ENCODE measurements at places on chromosomes 5 and 9.

DNA sequence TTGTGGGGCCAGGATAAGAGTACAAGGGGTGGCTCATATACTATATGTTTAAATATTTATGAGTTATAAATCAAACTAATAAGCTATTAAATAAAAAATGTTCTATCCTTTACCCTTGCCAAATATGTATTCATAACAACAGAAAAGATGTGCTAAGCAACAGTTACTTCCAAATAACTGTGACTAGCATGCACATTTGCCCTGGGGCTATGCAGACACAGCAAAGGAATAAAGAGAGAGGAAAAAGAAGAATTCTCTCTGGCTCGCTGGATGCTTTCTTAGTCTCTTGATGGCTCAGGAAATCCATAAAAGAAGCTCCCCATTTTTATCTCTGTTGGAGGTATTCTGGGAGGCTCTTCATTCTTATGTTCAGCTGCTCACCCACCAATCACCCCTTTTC, 182.4 kb upstream of the ATP10B start:
- DNase-seq = no peak

DNA sequence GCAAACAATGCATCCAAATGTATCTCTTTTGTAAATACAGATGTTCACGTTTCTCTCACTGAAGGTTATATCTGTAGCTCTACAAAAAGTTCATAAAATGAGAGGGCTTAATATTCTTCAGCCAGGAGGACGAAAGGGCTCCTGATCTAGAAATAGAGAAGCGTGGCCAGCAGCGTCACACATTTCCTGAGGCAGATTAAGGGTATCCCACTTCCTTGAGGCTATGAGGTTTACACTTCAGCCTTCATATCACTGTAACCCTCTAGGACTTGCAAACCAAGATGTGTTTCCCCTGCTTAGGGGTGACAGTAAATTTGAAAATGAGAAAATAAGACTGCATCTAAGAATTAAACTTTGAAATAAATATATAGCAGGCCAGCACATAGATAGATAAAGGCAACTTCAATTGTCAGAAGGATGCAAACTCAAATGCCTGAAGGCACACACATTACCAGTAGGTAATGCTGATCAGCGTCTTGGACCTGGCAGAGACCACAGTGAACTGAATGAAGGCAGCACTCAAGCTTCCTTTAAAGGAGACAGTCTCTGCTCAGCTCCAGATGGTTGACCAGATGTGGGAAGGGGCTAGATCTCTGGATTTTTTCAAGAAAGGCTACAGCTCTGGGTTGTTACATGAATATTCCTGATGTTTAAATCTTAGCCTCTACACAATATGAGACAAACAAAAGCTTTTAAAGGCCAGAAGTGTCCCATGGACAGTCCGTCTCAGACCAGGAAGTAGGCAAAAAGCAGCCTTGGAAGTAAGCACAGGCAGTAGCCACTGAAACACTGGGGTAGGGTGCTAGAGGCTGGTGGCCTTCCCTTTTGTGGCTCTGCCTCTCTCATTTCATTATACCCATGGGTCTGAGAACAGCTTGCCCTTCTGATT, 197.7 kb downstream of the MCTP1 start:
- DNase-seq = no peak

- no peak for DNase-seq
Measured at GRCh38 chr5:3019045-3019444, 267.6 kb upstream of the IRX2 start.

- DNase-seq = no peak
Measured at GRCh38 chr9:113530022-113530635, 66.6 kb downstream of the RGS3 start.

GRCh38 chr9:120016231-120016630, 563.7 kb downstream of the CDK5RAP2 start:
- no peak for DNase-seq

DNA sequence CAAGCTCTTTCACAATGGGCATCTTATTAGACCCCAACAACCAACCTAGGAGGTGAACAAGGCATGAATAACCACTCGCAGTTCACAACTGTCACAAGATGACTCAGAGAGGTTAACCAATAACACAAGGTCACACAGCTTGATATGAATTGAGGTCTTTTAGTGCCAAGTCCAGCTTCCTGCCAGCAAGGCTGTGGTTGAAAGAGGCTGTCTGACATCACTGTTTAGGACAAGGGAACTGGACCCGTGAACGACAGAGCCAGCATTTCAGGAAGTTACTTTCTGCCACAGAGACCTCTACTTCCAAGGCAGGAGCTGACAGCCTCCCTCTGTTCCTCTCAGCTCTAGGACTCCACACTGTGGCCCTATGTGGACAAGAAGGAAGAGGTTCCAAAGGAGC, 53.4 kb upstream of the ALDH1B1 start:
- no peak for DNase-seq

DNA sequence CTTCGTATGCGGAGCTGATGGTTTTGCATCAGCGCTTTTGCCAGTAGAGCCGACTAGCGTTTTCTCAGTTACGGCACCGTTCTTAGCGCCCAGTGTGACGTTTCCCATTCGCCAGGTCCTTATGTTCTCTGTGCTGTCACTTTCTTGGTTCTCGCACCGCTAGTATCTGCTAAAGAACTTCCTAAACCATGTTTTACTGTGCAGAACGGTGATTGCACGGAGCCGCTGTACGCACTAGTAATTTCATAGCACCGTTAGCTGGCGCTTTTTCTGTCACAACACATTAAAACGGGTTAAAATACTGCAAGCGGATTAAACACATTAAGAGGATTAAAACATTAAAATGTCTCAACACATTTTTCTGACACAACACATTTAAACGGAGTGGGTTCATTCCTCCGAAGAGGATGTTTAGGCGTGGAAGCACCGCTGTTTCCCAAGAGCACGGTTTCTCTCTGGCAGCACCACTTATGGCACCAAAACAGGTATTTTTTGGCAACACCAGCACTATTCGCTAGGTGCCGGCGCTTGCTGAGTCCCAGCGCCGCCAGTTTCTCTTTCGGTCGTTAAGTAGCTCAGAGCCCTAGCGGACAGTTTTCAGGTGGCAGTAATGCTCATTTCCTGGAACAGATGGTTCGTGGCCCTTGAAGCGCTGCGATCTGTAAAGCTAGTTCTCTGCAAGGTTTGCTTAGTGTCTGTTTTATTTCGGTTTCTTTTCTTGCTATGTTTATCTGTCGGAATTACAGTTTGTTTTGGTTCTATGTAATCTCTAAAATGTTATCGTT, 20.3 kb downstream of the ANXA2R start:
- DNase-seq = no peak

- no peak for DNase-seq
Measured at GRCh38 chr9:98121058-98121457, 2.0 kb upstream of the TRIM14 start.

- no peak for DNase-seq
Measured at GRCh38 chr5:168469816-168470215, 16.5 kb upstream of the RARS1 start.

DNA sequence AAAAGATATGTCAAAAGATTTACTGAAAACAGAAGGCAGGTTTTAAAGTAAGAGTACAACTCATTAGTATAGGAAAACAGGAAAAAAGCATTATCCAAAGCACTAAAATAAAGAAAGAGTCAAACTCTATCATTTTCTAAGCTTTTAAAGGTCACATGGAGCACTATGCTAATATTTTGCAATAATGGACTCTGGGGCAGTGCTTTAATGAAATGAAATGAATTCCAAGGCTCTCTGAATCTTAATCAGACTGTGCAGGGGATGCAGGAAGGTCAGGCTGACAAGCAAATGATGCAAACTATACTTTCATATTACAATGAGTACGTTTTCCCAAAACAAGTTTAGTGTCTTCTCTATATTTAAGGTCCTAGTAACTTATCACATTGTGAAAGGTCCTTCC, 981.9 kb upstream of the DMAC1 start:
- no peak for DNase-seq

DNA sequence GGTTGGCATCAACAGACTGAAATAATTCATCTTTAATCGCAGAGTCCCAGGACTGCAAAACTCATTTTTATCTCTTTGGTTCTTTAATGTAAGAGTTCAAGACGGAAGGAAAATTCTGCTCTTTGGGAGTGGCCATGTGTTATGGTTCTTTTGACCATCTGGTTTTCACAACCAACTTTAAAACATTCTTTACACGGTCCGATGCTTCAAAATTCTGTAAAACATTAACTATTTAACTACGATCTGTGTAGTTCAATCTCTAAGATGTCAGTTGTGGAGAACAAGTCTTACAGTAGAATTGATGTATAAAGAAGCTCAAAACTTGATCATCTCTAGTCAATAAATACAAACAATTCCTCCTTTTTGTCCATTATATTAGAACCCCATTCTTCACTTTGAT, 83.0 kb downstream of the CMYA5 start:
- no peak for DNase-seq

DNA sequence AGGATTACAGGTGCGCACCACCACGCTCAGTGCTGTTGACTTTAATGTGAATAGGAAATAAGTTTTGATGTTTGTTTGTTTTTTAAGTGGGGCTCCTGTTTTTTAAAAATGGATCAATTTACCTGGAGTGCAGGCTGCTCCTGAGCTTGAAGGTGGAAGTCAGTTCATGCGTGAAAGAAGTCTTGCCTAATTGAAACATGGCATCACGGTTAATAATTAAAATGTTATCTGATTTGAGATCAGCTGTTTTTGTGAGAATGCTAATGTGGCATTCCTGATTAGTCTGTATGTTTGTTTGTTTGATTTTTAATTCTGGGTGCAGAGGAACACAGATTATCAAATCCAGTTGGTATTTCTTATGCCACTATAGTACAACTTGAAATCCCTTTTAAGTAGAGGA, 6.5 kb downstream of the SFXN1 start:
- DNase-seq = no peak

GRCh38 chr5:143229896-143230675, 173.4 kb downstream of the NR3C1 start:
- DNase-seq = no peak

GRCh38 chr5:75460532-75460931, 50.9 kb downstream of the CERT1 start:
- DNase-seq = no peak

DNA sequence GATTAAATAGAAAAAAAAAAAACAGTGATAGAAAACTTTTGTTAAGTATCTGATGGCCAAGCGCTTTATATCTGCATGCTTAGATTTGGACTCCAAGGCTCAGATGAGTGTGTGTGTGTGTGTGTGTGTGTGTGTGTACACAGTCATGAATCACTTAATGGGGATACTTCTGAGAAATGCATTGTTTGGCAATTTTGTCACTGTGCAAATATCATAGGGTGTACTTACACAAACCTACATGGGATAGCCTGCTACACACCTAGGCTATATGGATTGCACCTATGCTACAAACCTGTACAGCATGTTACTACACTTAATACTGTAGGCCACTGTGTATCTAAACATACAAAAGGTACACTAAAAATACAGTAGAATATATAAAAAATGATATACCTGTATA, 635.6 kb upstream of the NUDT12 start:
- DNase-seq = no peak

DNA sequence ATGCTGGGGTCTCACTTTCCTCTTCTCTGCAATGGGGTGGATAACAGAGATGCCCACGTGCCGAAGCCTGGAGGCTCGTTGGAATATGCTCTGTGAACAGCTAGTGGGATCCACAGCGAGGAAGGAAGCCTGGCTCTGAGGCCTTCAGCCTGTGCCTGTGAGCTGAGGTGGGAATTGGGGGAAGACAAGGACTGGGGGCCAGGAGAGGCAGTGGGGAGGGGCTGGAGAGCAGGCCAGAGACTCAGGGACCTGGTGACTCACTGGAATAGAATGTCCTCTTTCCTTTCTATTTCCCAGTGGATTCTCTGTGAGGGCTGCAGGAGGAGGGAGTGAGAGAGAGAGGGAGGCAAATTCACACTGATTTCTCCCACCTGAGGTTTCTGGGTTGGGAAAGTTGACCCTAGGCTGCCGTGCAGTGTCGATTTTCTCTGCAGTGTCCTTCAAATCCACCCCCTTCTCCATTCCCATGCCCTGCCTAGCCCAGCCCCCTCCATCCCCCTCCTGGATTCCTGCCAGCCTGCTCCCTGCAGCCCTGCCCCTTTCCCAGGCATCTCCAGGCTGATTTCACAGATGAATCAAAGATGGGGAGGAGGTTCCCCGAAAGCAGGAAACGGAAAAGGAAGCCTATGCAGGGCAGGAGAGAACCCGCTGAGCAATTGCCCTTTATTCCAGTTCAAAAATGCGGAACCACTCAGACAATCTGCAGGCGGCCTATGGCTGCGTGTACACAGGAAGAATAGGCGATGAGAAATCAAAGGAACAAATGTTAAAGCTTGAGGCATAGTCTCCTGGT, 1.4 kb upstream of the SPAAR start:
- DNase-seq = no peak

DNA sequence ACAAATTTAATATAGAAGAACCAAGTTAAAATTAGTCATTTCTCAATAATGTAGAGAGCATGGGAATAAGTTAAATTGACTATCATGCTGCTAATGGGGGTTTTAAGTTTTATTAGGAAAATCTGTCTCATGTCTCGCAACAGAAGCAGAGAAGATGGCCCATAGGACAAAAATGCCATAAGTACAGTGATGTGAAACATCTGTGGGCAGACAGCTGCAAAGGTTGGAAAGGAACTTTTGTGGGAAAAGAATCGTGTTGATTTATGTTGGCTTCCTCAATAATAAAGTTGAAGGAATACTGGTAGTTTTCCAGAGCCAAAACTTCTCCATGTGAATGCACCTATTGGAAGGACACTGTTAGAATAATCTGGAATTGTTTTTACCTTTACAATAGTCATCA, 44.8 kb downstream of the VCAN start:
- no peak for DNase-seq

GRCh38 chr9:24824607-24825006, 278.9 kb upstream of the IZUMO3 start:
- no peak for DNase-seq

GRCh38 chr9:127126971-127127370, 4.5 kb upstream of the ANGPTL2 start:
- DNase-seq = no peak

DNA sequence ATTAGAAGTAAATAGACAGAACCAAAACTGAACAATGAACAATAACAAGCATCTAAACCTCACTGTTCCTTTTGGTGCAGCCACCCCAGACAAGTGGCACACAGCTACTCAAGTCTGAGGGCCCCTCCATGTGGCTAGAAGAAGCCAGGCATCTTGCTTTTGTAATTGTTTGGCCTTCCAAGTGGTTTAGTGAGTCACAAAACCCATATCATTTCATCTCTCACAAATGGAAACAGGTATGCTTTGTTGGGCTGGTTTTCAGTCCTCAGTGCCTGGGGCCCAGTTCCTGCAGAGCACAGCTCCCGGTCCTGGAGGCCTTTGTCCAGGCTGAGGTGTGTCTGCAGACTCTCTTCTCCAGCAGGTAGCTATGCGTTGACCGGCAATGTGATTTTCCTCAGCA, 16.7 kb downstream of the PRLR start:
- DNase-seq = no peak
